CD4-positive, alpha-beta T cell treated with Interleukin-1 beta for 1 hour (primary cell): ENCODE measurements at places on chromosomes 5 and 9.
A peak's percentile ranks its signal among the peaks of the same experiment; 100 is the strongest.

GRCh38 chr9:128992995-128993394 is 35.1 kb downstream of the SH3GLB2 start:
- no peak for DNase-seq

DNA sequence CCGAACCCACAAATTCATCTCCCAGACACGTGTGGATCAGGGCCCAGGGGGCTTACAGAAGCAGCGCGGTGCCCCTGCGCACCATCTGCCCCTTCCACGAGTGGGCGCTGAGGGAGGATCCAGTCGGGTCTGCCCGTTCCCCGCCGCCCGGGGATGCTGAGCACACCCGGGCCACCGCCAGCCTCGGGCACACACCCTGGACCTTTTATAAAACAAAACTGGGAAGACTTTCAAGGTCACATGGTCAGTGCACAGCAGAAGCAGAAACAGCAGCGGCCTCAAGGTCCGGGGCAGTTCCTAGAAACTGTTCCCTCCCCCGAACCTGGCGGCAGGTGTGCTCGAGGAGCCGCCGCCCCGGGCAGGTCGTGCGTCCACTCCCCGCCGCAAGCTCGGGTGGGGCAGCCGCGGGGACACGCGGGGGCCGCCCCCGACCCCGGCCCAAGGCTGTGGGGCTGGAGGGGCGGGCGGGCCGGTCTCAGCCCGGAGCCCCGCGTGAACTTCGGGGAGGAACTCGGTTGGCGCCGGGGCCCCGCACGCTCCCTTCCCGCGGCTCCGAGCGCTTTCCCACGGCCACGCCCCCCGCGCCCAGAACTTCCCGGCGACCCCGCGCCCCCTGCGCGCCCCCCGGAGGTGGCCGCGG is 633 bp upstream of the PPP1R26 start:
- no peak for DNase-seq

- DNase-seq = no peak
Observed at GRCh38 chr9:137167747-137168572, 1.9 kb downstream of the LRRC26 start.

GRCh38 chr5:150780816-150781221 is 2.3 kb downstream of the SMIM3 start:
- no peak for DNase-seq

GRCh38 chr5:44622331-44622730 is 186.4 kb upstream of the MRPS30 start:
- DNase-seq = no peak

- DNase-seq = no peak
Observed at GRCh38 chr5:176405656-176406435, 10.5 kb downstream of the CLTB start.

- no peak for DNase-seq
Observed at GRCh38 chr5:125603321-125603720, 819.9 kb upstream of the GRAMD2B start.

DNA sequence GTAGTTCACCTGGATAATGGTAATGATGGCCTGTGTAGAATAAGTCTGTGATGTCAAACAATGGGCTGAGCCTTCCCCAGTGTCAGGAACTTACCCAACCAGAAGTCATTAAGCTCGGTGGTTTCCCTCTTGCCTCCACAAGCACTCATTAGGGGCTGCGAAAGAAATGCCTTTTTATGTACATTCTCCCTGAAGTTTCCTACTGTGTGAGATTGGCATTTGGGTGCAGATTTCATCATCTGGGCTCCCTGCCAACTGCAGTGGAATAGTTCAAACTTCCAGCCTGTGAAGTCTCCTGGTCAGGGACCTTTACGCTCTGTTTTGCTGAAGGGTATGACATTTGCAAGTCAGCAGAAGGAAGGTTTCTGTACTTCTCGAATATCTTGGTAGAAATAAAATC is 41.6 kb upstream of the TMEM215 start:
- DNase-seq = no peak

DNA sequence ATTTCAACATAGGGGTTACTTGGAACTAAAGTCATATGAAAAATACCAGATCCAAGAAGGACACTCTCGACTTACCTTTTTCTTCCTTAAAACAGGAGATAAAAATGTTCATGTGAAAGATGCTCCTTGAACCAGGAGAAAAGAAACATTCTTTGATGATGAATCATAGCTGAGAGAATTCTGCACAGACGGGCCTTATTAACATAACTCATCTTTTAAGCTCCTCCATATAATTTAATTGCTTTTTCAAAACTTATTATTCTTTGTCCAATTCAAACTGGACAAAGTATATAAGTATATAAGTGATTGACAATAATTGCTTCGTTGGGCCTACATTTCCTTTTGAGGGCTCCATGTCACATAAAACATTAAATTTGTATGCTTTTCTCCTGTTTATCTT is 945.2 kb upstream of the C9orf72 start:
- DNase-seq = no peak

DNA sequence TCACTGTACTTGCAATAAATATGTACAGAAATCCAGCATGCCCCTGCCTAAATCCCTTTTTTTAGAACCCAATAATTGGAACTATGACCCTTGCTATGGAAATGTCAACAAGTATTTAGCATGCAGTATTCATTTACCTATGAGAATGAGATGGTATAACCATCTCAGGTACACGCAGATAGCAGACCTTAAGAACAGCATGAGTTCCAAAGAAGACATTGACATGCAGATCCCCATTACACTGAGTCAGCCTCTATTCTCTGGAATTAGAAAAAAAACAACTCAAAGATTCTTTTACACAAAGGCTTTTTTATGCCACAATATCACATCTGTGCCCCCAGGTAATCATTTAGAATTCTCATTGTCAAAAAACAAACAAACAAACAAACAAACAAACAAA is 325.6 kb upstream of the TLE4 start:
- DNase-seq = no peak

DNA sequence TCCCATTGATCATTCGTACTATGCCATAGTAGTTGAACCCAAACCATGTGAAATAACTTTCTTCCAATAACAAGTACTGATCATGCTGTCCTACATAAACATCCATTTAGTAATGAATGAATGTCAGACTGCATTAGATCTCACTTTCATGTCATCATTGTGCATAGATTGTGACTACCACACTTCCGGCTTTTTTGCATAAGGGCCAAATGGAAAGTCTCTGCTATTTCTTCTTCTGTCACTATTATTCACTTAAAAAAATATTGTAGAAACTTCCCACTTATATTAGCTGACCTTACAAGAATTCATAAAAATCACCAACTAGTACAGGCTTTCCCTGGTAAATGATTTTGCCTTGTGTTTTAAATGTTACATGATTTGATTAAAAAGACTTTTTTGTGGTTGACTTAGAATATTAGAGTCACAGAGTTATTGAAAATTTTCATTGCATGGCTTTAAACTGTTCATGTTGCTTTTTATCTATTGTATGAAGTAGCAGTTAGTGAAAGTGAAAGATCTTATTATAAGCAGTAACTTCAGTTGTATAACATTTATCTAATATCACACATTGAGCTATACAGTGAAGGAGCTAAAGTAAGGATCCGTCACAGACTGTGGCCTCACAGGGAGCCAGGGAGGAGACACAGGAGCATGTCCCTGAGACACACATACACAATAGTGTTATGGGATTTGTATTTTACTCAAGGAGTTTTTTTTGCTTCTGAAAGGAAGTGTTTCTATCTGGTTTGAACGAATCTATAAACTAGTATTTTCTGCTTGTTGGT is 33.9 kb downstream of the LMNB1 start:
- no peak for DNase-seq

DNA sequence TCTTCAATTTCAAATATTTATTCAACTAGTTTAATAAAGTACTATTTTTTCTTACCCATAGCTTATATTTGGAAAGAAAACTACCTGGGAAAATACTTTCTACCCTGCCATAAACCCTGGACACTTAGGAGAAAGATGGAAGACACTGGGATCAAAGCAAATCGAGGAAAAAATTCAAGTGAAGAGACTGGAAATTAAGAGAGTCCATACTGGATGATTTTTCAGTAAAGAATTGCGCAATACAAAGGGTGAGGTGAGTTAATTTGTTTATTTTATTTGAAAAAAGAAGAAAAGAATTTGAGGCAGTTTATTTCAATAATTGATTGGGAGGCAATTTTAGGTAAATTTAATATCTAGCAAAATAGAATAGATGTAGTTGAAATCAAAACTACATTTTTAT is 331.8 kb upstream of the ITGA1 start:
- no peak for DNase-seq

DNA sequence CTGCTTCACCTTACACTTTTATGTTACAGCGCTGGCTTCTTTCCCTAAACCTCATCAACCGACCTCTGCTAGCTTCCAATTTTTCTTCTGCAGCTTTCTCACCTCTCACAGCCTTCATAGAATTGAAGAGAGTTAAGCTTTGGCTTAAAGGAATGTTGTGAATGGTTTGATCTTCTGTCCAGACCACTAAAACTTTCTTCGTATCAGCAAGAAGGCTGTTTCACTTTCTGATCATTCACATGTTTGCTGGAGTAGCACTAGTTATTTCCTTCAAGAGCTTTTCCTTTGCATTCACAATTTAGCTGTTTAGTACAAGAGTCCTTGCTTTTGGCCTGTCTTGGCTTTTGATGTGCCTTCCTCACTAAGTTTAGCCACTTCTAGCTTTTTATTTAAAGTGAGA is 49.5 kb downstream of the NR3C1 start:
- peak; percentile 22 for DNase-seq

DNA sequence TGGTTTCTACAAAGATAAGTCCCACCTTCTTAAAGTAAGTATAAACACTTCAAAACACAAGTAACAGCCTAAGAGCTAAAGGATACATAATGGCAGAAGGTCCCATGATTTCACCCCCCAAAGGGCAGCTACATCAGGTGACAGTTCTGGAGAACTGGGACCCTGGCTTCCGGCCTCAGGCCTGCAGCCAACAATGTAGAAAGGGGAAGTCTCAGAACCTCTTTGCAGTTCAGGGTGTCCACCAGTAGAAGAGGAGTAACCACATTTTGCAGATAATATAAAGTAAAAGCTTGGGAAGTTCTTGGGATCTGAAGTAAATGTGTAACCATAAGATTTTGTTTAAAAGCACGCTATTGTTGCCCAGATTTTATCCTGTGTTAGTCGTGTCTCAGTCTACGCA is 267.4 kb upstream of the VLDLR start:
- no peak for DNase-seq

- DNase-seq = no peak
Observed at GRCh38 chr9:10523164-10523563, 89.6 kb downstream of the PTPRD start.

GRCh38 chr9:93357649-93358048 is 93.8 kb upstream of the FAM120A start:
- DNase-seq = no peak

DNA sequence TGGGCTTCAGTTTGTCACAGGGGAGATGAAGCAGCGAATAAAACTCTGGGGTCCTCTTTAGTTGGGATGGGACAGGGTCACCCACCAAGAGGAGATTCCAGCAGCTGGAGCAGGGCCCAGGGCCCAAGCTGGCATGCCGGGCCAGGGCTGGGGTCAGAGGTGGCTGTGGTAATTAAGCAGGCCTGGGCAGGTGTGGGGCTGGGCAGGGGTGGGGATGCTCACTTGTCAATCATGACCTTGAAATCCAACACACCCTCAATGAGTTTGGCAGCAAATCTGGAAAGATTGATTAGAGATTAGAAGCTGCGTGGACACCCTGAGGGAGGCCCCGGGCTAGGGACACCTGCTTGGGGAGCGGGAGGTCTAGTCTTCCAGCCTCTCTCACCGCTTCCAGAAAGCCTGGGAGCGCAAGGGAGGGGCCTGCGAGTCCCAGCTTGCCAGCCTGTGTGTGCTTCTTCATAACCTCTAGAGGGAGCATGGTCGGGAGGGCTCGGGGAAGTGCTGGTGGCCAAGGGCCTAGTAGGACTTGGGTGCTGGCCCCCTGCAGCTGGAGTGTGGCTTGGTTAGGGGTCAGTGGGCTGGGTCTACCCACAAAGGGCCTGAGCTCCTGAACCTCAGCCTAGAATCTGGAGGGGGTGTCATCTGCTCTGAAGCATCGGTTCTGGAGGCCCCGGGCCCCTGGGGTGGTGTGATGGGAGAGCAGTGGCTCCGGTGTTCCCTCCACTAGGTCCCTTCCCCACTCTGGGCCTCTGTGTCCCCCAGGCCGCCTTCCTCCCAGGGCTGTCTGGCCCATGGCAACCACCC is 7.6 kb downstream of the CRAT start:
- DNase-seq = no peak

DNA sequence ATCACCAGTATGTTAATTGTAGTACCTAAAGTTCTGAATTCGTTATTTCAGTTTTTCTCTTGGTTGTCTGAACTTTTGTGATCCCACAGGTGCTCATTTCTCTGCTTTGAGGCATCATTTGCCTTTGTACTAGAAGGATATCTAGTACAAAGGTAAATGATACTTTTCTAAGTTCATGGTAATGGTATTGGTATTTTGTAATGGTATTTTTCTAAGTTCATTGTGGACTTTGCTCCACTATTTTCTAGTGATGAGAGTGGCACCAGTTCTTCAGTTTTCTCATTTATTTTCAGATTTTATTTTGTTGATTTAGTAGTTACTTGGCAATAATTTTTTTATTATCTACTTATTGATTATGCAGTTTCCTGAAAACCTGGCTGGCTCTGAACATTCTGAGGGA is 42.0 kb downstream of the RAB24 start:
- no peak for DNase-seq

- no peak for DNase-seq
Observed at GRCh38 chr9:135229701-135230385, 142.4 kb downstream of the OLFM1 start.

DNA sequence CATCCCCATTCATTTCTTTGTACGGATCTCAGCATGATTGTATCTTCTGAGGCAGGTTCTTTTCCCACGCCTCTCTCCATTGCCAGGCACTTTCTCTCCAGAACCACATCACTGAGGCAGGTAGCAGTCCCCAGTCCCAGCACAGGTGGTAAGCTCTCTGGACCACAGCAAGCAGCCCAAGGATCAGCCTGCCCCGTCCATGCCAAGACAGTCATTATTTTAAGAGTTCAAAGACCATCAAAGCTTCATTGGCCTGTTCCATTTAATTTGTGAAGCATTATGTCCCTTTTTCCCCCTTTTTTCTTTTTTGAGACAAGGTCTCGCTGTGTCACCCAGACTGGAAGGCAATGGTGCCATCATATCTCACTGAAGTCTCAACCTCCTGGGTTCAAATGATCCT is 171.7 kb downstream of the AUH start:
- no peak for DNase-seq

- DNase-seq = no peak
Observed at GRCh38 chr9:69590266-69590665, 81.9 kb downstream of the APBA1 start.

DNA sequence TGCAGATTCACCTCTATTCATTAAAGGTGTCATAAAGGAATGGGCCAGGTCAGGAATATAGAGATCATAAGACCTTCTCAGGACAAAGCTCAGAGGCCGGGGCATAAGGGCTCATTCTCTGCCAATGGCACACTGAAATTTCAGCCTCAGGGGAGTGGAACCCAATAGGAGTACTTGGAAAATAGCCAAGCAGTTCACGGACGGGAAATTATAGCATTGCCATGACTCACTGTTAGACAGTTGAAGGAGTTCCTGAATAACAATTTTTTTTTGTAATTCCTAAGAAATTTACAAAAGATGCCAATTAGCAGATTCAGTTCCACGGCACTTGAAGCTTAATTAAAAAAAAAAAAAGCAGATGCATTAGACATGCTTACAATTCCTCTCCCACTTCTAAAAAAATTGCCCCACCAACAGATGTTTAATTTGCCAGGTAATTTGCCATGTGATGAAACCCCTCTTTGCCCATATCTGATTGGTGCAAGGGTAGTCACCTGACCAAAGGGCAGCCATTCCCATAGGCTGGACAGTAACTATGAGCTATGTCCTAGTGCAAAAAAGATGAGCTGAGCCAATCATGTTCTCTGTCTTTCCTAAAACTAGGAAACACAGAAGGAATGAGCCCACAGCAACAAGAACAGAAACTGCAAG is 58.6 kb downstream of the PTCD2 start:
- no peak for DNase-seq

- no peak for DNase-seq
Observed at GRCh38 chr5:84764227-84764626, 379.5 kb upstream of the EDIL3 start.
